ENCODE measurements at places on chromosomes 12 and 14.

GRCh38 chr14:68361231-68361630 is 431.6 kb downstream of the ZFP36L1 start:
- DNase-seq: no peak

DNA sequence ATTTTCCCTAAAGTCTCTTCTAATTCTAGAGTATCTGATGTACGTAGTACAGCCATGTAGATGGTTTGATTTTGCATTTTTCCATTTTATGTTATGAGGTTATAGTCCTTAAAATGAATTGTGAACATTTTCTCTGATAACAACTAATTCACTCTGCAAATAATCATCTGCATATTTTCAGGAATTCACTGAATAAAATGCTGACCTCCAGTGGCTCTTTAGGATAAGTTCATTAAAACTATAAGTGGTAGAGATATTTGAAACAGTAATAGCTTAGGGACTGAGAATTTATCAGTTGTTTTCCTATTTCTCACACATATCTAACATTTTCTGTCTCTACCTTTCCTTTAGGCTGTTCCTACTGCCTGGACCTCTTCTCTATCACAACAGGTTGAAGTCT is 4.4 kb downstream of the MSRB3 start:
- DNase-seq: no peak

- peak; percentile 39 for DNase-seq
Observed at GRCh38 chr12:111816065-111816615, 25.9 kb upstream of the MAPKAPK5 start.

GRCh38 chr12:31288381-31288780 is 37.6 kb downstream of the SINHCAF start:
- no peak for DNase-seq

DNA sequence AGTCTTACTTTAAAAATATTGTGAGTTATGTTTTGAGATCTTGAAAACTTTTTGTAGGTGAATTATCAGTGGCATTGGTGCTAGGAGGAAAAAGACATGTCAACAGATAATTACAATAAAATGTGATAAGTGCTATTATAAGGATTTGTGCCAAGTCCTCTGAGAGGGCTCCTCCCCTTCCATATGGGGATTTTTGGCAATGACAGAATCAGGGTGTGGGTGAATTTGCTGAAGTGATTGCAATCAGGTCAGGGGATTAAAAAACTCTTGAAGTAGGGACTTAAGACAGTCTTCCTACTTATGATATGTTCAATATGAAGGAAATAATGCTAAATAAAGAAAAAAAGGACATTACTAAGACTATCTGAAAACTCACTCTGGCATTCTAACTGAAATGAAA is 122.5 kb downstream of the SLC15A5 start:
- DNase-seq: no peak

DNA sequence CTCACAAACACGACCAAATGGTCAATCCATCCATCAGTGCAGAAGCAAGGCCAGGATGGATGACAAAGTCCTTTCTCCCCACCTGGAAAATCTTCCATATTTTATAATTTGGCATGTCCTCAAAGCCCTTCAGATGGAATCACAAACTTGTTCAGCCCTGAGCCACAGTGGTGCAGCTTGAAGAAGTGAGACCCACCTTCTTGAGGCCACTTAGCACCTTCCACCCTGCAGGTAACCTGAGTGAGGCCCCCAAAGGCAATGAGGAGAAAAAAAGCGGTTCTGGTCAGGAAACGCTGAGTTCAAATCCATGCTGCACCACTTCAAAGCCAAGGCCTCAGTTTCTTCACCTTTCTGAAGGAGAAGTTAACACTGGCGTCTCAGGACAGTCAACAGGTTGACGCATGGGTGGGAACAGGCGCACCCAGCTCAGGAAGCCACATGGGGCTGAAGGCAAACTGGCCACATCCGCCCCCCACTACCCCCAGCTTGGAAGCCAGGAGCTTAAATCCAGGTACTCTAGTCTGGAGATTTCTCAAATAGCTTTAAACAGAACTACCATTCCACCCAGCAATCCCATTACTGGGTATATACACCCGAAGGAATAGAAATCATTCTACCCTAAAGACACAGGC is 320.4 kb downstream of the BCL11B start:
- no peak for DNase-seq

DNA sequence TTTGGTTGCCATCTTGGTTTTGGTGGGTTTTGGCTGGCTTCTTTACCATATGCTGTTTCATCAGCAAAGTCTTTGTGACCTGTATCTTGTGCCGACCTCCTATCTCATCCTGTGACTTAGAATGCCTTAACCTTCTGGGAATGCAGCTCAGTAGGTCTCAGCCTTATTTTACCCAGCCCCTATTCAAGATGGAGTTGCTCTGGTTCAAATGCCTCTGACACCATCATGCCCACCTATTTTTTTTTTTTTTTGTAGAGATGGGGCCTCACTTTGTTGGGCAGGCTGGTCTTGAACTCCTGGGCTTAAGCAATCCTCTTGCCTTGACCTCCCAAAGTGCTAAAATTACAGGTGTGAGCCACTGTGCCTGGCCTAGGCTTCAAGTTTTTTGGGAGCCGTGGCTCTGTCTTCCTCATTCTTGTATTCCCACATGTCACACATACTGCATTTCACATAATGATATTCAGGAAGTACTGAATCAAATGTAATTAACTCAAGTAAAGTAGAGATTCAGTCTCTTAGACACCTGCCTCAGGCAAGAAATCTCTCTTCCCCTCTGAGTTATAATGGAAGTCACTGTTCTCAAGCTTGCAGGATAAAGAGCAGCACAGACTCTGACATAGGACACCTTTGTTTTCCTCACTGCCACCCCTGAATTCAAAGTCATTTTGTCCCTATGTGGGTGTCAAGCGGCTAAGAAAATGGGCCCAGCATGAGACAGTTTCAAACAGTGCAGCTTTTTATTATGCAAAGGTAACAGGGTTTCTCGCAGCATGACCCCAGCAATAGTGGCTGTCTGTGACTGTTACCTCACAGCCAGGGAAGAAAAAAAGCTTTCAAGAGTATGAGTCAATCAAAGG is 159.0 kb downstream of the PTPN11 start:
- DNase-seq: no peak

- DNase-seq: peak; percentile 76
Observed at GRCh38 chr14:54374117-54374884, 22.5 kb upstream of the CDKN3 start.

All from HepG2 (cell line).